ENCODE measurements at places on chromosomes 5 and 9.

GRCh38 chr5:146034605-146035004, 70.8 kb downstream of the PLAC8L1 start:
- DNase-seq = no peak

GRCh38 chr9:108095496-108095895, 605.9 kb upstream of the KLF4 start:
- DNase-seq = no peak

DNA sequence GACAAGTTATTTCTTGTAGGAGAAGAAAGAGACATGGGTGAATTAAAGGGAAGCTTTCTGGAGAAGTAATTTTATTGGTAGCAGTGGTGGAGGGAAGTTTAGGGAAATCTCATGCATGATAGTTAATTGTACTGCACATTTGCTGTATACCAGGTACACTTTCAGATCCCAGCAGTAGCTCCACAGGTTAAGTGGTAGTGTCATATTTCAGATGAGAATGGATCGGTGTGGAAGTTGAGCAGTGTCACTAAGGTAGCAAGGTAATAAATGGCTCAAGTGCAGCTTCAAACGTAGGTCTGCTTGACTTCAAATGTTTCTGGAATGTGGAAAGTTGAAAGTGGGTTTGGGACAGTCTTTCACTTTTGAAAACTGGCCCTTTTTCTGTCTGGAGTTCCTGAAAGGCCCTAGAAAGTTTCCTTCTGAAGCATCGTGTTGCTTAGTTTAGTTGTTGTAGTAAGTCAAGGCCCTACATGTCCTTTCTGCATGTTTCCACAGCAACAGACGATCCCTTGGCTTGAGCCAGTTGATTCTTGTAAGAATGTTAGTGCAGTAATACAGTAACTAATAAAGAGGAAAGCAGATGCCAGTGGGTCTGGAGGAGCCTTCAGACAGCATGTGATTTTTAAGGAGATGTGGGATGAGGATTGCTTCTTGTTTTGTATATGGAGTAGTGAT, 3.7 kb downstream of the CLTA start:
- peak; percentile 12 for DNase-seq

GRCh38 chr5:93611976-93612854, 29.2 kb downstream of the NR2F1 start:
- DNase-seq = no peak

- no peak for DNase-seq
Observed at GRCh38 chr9:115071176-115071575, 46.8 kb downstream of the TNC start.

GRCh38 chr9:79184831-79185230, 386.9 kb upstream of the TLE4 start:
- no peak for DNase-seq

- DNase-seq = no peak
Observed at GRCh38 chr5:62562867-62563266, 15.8 kb upstream of the LRRC70 start.

- no peak for DNase-seq
Observed at GRCh38 chr9:18791074-18791473, 241.9 kb downstream of the SAXO1 start.

DNA sequence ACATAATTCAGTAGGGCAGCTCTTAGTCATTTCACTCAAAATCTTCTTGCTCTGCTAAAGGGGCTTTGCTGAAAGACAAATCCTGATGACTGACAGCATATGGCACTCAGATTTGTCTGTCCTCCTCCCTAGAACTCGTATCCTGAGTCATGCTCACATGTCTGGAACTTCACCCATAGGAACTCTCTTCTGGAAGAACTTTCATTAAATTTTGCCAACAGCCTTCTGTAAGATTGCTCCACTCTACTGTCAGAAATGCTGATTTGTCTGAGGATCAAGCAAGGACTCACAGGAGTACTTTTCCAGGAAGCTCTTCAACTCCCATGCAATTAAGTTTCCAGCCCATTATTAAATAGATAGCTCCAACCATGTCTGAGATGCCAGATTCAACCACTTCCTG, 59.8 kb upstream of the SNX2 start:
- no peak for DNase-seq

- DNase-seq = no peak
Observed at GRCh38 chr5:83740741-83741140, 20.1 kb upstream of the HAPLN1 start.

GRCh38 chr5:4013106-4013898, 417.7 kb downstream of the IRX1 start:
- no peak for DNase-seq

GRCh38 chr5:26669523-26669922, 368.9 kb downstream of the CDH9 start:
- DNase-seq = no peak

GRCh38 chr5:74641735-74642542, 1.4 kb upstream of the ENC1 start:
- DNase-seq = peak; percentile 48

- no peak for DNase-seq
Observed at GRCh38 chr9:131398204-131398603, 4.3 kb downstream of the PRRC2B start.
